ENCODE measurements at places on chromosomes 2 and 18.
A peak's percentile ranks its signal among the peaks of the same experiment; 100 is the strongest.

DNA sequence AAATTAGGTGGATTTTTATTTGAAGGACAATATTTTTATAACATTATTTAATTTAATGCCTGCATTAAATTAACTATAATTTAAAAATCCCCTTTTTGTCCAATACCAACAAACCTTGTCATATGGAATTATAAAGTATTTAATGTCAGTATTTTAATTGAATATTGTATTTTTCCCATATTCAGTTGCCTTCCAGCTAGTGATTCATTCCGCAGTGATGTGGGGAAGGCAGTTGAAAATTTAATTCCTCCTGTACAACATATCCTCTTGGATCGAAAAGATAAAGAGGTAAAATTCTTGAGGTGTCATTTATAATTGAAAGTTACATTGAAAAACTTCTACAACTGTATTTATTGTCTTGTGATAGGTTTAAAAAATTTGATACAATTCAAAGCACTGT is 40.4 kb downstream of the WDR7 start:
- DNase-seq: no peak

- no peak for DNase-seq
Measured at GRCh38 chr2:219220652-219221402, 2.1 kb upstream of the ABCB6 start.

- no peak for DNase-seq
Measured at GRCh38 chr2:16643099-16643498, 22.5 kb downstream of the CYRIA start.

DNA sequence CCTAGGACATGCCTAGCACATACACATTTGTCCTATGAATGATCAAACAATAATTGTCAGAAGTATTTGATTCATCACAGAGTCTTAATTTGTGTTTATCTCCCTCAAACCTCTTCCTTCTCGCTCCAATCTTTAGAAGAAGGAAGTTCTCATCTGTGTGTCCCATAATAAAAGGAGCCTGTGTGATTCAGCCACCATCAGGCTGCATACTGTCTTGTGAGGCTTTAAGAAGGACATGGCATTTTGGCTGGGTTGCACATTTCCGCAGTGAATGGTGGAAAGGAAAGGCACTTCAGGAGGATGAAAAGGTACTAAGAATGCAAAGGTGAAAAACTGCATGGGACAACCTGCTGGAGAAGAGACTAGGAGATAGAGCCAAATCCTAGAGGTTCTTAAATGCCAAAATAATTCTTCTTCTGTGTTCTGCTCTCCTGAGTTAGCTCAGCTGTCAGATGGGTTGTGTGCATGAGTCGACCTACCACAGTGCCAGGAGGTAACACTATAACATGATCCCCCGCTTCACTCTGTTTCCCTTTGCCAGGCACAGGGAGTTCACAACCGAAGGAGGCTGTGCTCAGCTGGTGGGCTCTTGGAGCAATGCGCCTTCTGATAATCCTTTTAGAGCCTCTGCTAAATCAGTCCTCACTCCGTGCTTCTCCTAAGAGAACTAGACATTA is 120.1 kb downstream of the IRS1 start:
- DNase-seq: no peak

GRCh38 chr2:159803235-159803962 is 5.4 kb upstream of the CD302 start:
- no peak for DNase-seq

- DNase-seq: no peak
Measured at GRCh38 chr18:3294435-3295080, 32.6 kb downstream of the MYL12B start.

- DNase-seq: peak; percentile 1
Measured at GRCh38 chr2:128325611-128326181, 7.0 kb upstream of the HS6ST1 start.

- no peak for DNase-seq
Measured at GRCh38 chr2:170155022-170155722, 22.8 kb upstream of the MYO3B start.

- DNase-seq: no peak
Measured at GRCh38 chr2:75498907-75499306, 61.8 kb downstream of the EVA1A start.

- DNase-seq: no peak
Measured at GRCh38 chr2:178807227-178808008, at the start of gene TTN. Gene TTN, minus strand, starts transcription at chr2:178807423. Its CDS starts 2,781 bp downstream, at chr2:178804642.

DNA sequence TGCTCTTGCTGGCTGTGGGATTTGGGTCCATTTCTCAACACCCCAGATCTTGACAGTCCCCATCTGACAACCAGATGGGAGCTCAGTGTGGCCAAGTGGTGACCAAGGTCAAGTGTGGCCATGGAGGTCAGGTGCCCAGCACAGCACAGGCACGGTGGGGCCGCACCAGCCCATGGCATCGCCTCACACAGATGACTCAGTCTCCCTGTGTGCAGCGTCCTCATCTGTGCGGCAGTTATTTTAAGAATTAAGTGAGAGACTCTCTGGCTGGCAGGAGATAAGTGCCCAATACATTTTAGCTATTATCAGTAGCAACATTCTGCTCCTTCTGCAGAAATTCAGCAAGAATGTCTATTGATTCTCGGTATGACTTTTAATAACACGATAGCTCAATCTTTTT is 167.2 kb downstream of the DDX1 start:
- DNase-seq: no peak

DNA sequence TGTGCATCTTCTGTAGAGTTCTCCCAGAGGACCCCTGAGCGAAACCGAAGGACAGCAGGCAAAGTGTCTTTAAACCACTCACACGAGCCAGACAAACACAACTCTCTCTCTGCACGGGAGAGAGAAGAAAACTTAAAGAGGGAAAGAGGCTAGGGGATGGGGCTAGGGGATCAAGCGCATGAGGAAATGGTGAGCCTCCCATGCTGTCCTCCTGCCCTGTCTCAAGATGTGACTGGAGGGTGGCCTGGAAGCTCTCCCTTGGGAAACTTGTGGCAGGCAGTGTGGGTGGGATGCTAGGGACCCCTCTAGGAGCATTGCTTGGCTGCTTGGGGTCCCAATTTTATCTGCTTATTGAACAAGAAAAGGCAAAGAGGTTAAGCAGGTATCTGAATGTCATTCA is 44.5 kb downstream of the CYP26B1 start:
- no peak for DNase-seq

DNA sequence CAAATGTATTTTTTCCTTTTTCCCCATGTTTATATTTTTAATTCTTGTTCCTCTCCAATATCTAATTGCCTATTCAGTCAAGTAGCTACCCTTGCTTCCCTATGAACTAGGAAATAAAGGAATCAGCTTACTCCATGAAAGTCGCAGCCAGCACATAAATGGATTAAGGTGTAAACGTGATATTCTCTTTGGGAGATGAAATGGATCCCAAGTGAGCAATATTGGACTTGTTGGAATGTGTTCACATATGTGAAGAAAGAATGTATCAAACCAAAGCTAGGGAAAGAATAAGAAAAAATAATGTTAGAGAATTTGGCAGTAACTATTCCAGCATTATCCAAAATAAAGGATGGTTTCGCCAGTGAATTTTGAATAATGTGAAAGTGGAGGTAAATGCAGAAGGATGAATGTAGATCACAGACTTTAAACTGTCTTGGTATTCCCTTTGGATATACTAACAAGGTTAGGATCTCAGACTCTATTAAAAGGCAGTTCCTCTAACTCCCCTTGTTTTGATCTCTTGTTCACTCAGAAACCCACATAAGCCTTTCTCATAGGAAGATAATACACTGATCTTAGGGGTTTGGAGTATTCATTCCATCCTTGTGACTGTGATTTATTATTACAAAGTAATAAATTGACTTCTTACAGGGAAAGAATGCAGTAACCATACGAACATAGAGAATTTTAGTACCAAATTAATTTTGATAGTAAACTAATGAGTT is 208.1 kb downstream of the BABAM2 start:
- DNase-seq: no peak

- no peak for DNase-seq
Measured at GRCh38 chr2:37171624-37171950, 14.8 kb upstream of the EIF2AK2 start.

GRCh38 chr18:11665587-11665986 is 23.5 kb upstream of the GNAL start:
- DNase-seq: no peak

GRCh38 chr18:59263661-59264060 is 9.6 kb downstream of the RAX start:
- DNase-seq: no peak

- DNase-seq: no peak
Measured at GRCh38 chr2:238861766-238862315, 14.0 kb downstream of the TWIST2 start.

DNA sequence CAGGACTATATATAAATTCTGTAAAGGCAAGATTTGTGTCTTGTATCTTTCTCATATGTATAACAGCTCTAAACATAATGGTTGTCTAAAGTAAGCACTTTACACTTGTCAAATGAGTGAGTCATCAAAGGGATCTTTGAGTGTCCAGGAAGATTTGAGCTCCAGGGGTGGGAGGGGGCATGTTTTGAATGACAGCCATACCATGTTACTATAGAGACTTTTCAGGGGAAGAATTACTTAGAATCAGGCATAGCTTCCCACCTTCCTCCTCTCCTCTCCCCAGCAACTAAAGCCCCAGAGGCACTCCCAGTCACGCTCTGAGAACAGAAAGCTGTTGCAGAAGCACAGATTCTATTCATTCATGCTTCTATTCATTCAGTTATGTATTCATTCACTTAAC is 65.8 kb upstream of the ALK start:
- no peak for DNase-seq
